Activated CD4-positive, alpha-beta memory T cell treated with anti-CD3 and anti-CD28 coated beads, Interleukin-2, amount 10 ng/mL, durations not matched to agents 7 days and 5 days (primary cell): ENCODE measurements at places on chromosomes 4 and X. TPM values are rescaled to one million over a fixed set of nuclear protein-coding genes. Genes with fewer than 3 reads are reported as not detected.

DNA sequence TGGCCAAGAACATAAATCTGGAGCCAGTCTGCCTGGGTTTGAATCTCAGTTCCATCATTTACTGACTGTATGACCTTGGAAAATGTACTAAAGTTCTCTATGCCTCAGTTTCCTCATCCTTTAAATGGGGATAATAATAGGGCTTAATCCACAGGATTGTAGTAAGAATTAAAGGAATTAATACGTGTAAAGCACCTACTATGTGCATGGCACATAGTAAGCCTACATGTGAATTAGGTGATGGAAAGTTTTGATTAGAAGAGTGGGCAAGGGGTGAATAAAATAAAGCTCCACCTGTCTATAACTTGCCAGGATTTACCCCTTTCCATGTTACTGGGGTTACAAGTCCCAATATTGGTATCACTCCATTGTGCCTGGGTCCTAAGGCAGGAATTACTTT, 35.8 kb upstream of the IL13RA2 start:
- H3K4me3 ChIP-seq: no peak overlapping the region
- no peaks in the 10 kb centered on the region for H3K27me3 ChIP-seq
- H3K27ac ChIP-seq: no peak overlapping the region
- no peaks in the 10 kb centered on the region for H3K36me3 ChIP-seq

The GPM6B gene
- not detected for total RNA-seq

The HNRNPDL gene
- 291 TPM for total RNA-seq

The HTN1 gene
- not detected for total RNA-seq

The SPACA5 gene
- not detected for total RNA-seq

The MAGEB1 gene
- total RNA-seq: not detected
